ENCODE measurements at places on chromosomes 2 and 18.

DNA sequence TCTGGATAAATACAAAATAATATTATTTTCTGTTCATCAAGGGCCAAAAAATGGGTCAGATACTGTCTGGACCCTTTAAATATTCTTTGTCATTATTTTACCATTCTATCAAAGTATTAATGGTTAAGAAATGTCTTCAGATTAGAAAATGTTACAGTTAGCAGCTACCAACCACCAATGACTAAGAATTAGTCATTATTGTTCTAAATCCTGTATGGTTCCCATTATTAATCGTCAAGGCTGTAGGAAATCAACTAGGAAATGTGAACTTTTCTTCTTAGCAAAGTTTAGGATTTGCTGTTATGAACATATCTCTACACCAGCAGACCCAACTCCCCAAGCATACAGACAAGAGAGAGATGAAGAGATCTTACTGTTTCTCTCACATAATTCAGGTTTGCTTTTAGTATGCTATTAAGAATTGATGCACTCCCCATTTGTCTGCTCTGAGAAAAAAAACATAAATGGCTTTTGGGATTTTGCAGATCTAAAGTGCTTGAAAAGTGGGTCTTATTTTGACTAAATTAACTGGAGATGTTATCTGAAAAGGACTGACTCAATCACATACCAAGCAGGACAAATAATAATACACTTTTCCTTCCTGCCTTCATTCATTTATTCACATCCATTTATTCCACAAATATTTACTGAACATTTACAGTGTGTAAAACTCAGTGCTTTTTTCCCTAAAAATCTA lies 147.7 kb downstream of the PPP1R1C start:
- no peak for DNase-seq

DNA sequence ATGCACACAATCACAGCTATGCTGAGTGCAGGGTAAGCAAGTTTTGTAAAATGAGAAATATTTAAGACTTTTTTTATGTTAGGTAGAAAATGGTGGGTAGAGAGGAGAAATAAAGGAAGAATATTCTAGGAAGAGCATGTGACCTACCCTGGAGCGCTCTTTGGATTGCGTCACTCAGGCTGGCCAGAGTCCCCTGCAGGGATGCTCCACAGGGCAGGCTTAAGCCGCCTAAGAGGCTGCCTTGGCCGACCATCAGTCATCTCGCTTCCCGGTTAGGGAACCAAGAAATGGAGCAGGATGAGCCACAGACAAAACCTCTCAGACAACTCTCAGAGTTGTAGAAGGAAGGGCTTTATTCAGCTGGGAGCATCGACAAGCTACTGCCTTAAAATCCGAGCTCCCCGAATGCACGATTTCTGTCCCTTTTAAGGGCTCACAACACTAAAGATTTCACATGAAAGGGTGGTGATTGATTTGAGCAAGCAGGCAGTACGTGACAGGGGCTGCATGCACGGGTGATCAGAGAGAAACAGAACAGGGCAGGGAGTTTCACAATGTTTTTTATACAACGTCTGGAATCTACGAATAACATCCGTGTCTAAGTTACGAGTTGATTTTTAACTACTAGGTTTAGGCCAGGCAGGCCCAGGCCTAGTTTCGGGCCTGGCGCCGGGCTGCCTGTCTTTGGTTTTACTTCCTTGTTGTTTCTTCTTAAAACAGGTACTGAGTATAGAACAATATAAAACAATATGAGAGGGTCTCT lies 1072.0 kb downstream of the CBLN2 start:
- DNase-seq, result no peak

GRCh38 chr2:20357638-20358389 lies 7.2 kb upstream of the PUM2 start:
- no peak for DNase-seq

DNA sequence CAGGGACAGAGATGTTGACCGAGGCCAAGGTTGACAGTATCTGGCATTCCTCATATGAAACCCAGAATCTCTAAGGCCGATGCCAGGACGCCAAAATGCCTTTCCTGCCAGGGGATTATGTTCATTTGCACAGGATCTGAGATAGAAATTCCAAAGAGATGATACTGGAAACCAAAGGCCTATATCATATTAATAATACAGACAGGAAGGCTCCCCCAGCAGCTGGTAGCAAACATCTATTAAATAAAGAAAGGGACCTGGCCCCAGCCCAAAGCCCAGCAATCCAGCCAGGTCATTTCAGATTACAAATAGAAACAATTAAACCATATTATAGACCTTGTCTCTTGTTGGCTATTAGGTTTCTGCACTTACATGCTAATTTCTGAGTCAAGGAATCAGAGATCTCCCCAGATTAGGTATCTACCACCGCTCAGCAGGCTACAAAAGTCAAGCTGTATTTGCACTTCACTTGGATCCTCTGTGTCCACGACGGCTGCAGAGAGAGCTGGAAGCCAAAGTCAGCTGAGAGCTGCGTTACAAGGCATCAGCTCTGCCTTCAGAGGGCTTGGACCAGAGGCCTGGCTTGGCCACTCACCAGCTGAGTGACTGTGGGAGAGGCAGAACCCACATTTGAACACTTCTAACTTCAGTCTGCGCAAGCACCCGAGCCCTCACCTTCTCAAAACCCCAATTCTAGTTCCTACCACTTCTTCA lies 269.3 kb upstream of the SIX2 start:
- DNase-seq, result no peak

DNA sequence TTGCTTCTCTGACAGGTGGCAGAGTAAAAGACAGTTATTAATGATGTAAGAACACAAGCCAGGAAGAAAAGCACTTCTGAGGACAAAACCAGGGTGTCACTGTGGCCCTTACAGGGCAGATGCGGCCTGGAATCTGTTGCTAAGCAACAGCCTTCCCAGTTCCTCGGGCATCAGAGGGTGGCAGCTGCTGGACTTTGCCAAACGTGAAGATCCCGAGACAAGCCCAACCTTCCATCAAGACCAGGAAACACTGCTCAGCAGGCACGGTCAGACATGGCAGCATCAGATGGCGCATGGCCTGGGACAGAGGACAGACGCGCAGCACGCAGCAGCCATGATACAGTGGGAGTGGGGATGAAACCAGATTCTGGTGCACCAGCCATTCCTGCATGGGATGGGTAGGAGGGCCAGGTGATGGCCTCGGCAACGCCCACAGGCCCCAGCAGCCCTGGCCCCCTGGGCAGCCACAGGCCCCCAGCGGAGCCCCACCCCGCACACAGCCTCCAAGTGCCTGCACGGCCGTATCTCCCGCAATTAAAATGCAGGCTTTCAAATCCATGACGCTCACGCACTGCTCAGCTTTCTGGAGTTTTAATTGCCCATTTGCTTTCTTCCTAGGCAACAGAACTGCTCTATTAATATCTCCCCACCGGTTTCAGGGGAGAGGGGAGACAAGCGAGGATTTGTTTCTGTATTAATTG lies 89.0 kb downstream of the EIPR1 start:
- no peak for DNase-seq

DNA sequence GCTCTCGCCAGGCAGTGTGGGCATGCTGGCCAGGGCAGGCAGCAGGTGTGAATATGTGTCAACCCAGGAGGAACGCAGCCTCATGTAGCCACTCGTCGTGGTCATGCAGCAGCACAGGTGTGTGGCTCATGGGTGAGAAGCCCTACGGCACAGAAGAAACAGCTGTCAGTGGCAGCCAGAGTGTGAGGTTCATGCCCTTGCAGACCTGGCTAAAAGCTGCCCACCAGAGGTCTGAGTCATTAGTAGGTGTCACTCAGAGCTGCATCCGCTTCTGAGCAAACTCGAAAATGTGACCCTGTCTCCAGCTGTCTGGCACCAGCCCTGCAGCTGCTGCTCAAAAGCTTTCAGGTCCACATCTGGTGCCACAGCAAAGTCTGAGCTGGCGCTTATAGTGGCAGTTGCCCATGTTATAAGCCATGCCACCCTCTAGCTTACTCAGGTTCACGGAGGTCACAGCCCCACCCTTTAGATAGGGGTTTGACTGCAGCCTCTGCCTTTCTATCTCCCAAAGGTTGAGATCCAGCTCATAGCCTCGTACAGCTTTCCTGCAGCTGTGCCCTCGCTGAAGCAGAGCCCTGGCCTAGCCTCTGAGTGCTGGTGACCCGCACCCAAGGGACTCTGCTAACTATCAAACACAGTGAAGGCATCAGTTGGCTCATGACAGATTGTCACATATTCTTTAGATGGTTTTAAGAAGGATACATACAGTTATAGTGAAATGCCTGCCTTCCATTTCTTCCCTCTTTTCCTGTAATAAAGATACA lies 195.0 kb downstream of the CCDC102B start:
- DNase-seq, result no peak
